Ovary (tissue), 10 donors: ENCODE measurements at places on chromosomes 13 and 19. TPM values are rescaled to one million over a fixed set of nuclear protein-coding genes. Genes with fewer than 3 reads are reported as not detected.

TEX101 gene
- total RNA-seq = not detected

SLC10A2 gene
- total RNA-seq = not detected

ZSCAN4 gene
- not detected for total RNA-seq

ADGRE3 gene
- total RNA-seq = not detected
